ENCODE measurements at places on chromosomes 7 and 10.
A peak's percentile ranks its signal among the peaks of the same experiment; 100 is the strongest.

GRCh38 chr7:71470326-71470725 lies 338.4 kb downstream of the GALNT17 start:
- DNase-seq: no peak

DNA sequence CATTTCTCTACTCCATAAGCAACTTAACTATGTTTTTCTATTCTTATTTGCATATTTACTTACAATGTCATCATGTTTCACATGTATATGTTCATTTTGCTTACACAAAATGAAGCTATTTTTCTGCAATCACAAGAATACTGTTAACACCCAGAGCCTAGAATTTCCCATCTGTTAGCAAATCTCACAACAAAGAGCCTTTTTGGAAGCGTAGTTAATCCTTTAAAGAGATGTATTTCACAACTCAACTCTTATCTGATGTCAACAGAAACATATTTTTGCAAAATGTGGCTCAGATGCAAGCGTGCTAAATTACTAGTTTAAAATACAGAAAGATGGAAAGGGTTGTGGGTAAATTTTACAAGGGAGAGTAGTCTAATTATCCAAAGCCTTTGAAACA lies 110.6 kb upstream of the COL1A2 start:
- no peak for DNase-seq

DNA sequence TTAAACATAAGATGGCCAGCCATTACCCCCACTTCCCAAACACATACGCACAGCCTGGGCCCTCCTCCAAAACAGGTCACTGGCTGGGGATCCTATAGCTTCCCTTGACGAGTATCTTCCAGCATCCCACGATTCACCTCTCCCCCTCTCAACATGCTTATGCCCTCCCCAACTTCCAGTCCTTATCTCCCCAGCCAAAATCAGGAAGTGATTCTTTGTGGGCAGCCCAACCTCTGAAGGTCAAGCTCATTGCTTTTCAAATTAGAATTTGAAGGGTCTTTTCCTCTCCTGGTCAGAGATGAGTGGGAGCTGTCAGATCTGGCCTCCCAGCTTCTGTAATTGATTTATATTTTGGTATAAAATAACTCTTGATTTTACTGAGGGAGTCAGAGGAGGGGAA lies 133.6 kb downstream of the ATXN7L1 start:
- no peak for DNase-seq

- DNase-seq: no peak
Observed at GRCh38 chr7:38671911-38672905, 41.0 kb upstream of the AMPH start.

DNA sequence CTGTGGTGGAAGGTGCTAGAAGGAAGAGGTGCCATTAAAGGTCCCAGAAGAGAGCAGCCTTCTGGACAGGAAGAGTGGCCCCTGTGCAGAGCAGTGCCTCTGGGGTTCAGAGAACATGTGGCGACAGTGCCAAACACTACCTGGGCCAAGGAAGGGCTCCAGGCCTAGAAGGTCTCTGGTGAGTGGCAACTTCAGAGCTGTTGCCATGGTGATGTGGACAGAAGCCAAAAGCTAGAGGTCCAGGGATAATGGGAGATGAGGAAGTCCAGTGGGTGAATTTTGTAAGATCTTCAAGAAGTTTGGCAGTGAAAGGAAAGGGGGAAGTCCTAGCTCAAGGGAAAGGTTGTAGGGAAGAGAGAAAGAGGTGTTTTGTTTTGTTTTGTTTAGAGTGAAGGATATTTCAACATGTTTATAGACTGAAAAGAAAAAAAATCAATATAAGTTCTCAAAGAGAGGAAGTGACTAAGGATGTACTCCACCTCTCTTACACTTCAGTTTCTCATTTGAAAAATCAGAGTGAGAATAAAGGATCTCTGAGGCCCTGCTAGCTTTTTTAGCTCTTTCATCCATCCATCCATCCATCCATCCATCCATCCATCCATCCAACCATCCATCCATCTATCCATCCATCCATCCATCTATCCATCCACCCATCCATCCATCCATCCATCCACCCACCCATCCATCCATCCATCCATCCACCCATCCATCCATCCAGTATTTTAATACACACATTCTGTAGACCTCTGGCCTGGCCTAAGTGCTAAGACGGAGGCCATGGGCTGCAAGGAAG lies 77.1 kb upstream of the DUSP5 start:
- DNase-seq: no peak

- no peak for DNase-seq
Observed at GRCh38 chr7:143289421-143289820, 1.3 kb downstream of the CASP2 start.

- DNase-seq: no peak
Observed at GRCh38 chr10:62627983-62628382, 176.5 kb upstream of the ADO start.

DNA sequence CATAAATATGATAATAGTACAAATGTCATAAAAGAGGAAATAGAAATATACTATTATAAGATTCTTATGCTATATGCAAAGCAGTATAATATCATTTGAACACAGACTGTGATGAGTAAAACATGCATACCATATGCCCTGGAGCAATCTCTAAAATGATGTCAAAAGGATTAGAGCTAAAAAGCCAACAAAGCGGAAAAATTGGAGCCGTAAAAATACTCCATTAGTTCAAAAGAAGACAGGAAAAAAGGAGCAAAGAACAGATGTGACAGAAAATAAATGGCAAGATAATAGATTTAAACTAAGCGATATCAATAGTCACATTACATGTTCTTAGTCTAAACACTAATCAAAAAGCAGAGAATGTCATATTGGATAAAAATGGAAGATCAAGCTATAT lies 191.0 kb upstream of the PLPP4 start:
- no peak for DNase-seq

GRCh38 chr10:79099898-79100448 lies 31.2 kb downstream of the ZMIZ1 start:
- no peak for DNase-seq

DNA sequence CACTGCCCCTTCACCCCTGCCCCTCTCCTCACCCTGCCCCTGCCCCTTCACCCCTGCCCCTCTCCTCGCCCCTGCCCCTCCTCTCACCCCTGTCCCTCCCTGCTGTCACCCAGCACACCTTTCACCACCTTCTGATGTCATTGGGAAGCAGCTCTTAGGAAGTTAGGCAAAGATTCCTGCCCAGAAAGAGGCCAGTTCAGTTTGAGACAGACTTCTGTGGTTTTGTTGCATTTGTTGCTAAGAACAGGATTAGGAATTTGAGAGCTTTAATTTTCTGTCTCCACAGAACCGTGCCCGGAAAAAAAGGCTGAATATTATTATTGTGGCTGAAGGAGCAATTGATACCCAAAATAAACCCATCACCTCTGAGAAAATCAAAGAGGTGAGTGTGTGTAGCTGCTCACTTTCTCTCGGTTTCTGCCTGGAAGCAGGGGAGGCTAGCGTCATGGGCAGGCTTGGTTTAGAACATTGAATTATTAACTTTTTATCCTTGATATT lies 39.6 kb downstream of the PFKP start:
- no peak for DNase-seq

- peak; percentile 86 for DNase-seq
Observed at GRCh38 chr10:30687698-30688213, 58.2 kb upstream of the LYZL2 start.

GRCh38 chr7:7176406-7177043 lies 5.8 kb upstream of the C1GALT1 start:
- no peak for DNase-seq

DNA sequence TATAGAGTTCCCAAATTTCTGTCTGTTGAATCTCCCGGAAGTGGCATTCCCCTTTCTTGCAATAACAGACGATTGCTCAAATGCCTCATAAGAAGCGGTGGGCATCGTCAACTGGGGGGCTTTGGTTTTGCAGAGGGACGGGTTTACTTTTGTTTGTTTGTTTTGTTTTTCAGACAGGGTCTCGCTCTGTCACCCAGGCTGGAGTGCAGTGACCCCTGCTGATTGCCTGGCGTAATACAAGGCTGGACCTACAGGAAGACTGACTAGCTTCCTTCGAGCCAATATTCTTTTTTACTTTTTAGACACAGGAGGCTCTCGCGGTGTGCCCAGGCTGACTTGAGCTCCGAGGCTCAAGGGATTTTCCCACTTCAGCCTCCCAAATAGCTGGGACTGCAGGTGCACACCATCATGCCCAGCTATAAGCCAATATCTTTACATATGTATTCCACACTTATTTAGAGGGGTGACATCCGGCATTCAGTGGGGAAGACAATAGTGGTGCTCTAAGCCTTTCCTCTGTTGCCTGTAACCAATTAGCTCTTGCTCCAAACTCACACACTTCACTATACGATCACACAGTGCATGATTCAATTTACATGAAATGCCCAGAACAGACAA lies 58.1 kb downstream of the FHIP2A start:
- DNase-seq: no peak

DNA sequence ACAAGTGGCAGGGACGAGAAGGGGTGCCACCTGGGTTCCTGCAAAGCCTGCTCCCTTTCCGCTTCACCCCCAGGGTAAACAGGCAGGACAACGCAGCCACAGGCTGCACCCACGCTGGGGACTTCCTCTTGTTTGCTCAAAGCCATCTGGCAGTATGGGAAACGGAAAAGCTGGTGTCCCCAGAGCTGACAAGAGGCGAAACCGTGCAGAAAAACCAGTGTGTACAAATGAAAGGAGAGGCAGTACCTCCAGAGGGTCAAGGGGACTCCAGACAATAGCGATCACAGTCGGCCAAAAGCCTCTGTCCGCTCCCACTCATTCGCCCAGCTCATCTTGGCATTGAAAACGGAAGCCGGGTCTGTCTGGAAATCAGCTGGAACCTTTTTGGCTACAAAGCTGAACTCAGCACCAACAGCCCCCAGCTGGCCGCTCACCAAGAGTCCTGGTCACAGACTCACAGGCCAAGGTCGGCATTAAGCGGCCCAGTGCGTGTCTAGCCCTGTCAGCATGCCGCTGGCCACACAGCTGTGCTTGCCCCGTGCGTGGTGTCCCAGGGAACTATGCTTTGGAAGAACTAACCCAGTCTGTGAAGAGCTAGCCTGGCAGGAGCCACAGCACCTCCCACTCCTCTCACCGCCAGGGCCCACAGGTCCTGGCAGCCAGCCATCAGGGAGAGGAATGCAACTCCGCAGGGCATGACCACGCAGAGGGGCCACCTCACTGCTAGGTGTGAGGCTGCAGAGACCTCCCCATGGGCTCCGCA lies 10.4 kb downstream of the TNS3 start:
- DNase-seq: peak; percentile 71

DNA sequence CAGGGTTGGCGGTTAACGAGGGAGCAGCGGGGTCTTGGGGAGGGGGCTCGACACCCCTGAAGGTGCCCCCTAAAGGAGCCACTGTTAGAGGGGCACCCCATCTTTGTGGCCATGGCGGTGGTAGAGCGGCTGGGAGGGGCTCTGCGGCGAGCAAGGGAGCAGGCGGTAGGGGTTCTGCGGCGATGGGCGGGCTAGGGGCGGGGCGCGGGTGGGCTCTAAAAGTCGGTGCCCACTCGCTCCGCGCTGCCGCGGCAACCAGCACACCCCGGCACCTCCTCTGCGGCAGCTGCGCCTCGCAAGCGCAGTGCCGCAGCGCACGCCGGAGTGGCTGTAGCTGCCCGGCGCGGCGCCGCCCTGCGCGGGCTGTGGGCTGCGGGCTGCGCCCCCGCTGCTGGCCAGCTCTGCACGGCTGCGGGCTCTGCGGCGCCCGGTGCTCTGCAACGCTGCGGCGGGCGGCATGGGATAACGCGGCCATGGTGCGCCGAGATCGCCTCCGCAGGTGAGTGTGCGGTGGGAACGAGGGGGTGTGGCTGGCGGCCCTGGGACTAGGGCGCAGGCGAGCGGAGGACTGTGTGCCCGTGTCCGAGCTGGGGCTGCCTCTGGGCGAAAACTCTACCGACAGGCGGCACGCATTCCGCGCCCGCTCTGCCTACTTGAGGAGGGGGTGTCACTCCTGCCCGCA lies at the start of gene MEST:
Gene MEST (plus strand): TSS at position 245 of the 682 bp plus-strand sequence. CDS start 229 bp downstream, at position 474.
- DNase-seq: no peak

DNA sequence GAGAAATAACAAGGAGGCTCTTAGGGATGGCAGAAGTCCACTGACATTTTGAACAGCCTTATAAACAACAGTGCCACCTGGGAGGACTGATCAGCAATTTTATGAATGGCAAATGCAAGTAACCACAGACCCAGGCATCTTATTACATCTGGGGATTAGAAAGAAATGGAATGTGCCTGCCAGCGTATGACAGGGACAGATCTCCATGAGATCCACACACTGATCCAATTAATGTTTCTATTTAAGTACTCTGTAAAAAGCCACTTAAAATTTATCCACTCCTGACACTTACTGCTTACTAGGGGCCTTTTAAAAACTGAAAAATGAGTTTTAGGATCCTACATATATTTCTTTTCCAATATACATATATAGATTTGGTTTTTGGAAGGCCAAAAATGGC lies 28.6 kb downstream of the PARD3 start:
- no peak for DNase-seq

GRCh38 chr10:124221356-124222317 lies 128.2 kb upstream of the CHST15 start:
- no peak for DNase-seq

- DNase-seq: no peak
Observed at GRCh38 chr7:75010036-75010435, 45.5 kb downstream of the CASTOR2 start.

DNA sequence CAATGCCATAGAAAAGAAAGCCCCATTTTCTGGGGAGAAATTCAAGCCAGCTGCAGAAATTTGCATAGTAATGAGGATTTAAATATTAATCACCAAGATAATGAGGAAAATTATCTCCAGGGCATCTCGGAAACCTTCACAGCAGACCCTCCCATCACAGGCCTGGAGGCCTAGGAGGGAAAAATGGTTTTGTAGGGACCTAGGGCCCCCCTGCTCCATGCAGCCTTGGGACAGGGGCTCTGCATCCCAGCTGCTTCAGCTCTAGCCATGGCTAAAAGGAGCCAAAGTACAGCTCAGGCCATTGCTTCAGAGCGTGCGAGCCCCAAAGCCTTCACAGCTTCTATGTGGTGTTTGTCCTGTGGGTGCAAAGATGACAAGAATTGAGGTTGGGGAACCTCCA lies 46.6 kb upstream of the VOPP1 start:
- DNase-seq: no peak

DNA sequence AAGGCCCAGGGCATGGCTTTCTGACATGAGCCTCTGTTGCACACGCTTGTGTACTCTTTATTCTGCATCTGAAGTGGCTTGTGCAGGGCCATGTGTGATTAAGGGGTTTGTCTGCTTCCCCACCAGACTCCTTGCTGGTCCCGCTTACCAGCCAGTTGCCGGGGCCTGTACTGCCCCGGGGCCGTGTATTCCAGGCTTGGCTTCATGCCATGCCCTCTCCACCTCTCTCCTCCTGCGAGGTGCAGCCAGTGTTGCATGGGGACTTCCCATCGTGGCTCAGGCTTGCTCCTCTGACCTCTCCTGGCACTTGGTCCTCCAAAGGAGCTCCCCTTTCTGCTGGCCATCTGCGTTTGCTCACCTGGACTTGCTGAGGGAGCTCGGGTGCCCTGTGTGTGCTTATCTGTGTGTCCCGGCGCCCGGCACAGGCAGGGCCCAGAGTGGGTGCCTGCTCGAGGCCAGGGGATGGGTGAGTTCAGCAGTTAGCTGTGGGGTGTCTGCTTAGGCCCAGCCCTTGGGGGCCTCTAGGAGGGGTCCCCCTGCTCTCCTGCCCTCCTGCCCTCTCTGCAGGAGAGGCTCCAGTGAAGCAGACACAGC lies 11.0 kb upstream of the C10orf143 start:
- no peak for DNase-seq

GRCh38 chr10:71031603-71032002 lies 143.2 kb upstream of the PCBD1 start:
- no peak for DNase-seq

- DNase-seq: no peak
Observed at GRCh38 chr10:33706191-33706590, 371.7 kb upstream of the NRP1 start.
